A549 (cell line): ENCODE measurements at places on chromosomes 5 and 9.

- no peak for DNase-seq
Measured at GRCh38 chr9:109031241-109031640, 17.9 kb upstream of the CTNNAL1 start.

- peak; percentile 98 for DNase-seq
Measured at GRCh38 chr9:94908583-94909249, 182.2 kb downstream of the AOPEP start.

DNA sequence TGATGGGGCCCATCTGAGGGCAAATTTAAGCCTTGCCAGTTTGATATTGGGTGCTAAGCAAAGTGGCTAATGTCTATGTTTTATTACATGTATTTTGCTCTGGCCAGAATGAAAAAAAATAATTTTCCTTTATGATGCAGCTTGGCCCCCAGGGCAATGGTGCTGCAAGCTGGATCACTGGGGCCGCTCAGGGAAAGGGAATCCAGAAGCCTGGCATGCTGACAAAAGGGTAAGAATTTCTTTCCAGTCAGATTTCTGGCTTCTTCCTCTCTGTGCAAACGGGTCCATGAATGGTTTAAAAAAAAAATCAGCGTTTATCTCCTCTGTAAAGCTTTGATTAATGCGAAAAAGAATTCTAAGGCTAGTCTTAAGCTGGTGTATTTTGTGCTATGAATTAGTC lies 138.4 kb downstream of the MAPKAP1 start:
- DNase-seq = no peak

DNA sequence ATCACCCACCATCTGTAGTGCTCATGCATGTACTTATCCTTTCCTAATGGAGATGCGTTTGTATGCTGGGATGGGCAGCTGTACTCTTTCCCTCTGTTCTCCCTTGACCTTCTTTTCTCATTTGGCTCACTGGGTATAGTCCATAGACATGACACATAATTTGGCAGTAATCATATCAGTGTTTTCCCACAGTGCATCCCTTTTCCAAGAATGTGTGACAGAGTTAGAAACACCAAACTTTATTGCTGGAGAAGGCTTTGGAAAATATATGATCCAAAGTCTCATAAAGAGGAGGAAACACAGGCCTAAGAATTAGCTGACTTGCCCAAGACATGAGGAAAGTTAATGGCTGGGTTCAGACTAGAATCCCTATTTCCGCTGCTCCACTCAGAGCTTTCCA lies 1233.4 kb upstream of the DMAC1 start:
- DNase-seq = no peak

GRCh38 chr5:173823721-173824567 lies 64.2 kb upstream of the CPEB4 start:
- DNase-seq = peak; percentile 69

GRCh38 chr5:14038341-14038959 lies 94.0 kb upstream of the DNAH5 start:
- peak; percentile 69 for DNase-seq

DNA sequence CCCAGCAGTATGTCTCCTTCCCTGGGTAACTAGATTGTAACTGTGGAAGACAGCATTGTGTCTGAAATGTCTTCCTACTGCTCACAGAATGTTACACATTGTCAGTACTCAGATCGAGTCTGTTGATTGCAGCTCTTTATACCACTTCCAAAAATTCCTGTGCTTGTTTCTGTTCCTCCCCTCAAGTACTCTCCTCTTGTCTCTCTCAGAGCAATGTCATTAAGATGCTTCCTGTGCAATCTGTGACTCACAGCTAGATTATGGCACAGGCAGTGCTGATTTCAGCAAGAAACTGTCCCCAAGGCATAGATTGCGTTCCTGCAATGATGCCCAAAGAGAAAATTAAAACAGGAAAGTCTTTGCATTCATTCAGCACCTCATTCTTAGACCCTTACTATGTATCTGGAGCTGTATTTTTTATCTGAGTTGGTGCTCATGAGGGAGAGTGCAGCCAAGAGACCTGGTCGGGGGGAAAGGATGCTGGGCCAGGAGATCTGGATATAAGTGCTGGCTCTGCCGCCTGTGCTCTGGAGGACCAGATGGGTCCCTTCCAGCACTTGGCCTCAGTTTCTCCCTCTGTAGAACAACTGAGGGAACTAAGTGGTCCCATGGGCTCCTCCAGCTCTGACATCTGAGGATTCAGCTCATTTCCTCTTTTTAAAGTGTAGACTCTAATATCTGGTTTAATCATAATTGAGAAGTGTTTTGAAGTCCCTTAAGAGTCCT lies 40.8 kb upstream of the GNPDA1 start:
- peak; percentile 24 for DNase-seq

DNA sequence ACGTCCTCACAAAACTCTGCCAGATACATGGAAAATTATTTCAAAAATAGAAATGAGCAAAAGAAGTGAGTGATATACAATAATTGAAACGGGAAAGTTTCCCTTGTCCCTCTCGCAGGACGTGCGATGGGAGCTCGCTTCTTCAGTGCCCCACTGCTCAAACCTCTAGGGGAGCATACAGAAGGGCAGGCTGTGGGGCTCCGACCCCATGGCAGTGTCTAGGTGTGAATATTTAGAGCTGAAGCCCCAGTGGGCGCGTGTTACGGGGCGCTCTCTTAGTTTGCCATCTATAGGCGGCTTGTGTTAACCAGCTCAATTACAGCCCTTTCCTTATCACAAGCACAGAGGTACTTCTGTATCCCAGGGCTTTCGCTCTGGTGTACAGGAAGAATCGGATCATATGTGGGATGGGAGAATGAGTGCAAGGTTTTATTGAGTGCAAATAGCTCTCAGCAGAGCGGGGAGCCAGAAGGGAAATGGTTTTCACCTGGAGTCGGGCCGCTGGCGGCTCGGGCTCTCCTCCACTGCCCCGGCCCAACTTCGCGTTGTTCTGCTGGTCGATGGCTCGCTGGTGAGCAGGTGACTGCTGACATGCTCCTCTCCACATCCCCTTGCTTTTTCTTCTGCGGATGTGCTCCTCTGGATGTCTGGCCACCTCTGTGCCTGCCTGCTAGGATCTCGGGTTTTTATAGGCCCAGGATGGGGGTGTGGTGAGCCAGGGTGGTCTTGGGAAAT lies 334.0 kb upstream of the PTPRD start:
- DNase-seq = no peak

DNA sequence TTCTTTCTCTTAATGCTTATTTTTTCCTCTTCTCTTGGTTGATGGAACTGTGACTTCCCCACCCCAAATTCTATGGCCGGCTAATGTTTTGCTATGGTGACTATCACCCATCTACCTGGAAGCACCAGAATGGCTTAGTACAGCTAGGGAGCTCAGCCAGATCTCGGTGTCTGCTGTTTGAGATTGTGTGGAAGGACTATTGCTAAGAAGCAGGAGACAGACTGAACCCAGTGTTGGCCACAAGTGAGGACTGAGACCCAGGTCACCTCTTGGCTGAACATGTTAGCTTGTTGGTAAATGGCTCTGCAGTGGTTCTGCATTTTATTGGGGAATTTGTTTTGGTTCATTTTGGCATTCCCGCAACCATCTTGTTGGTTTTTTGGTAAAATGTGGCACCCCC lies 2.7 kb downstream of the PRRC2B start:
- no peak for DNase-seq

GRCh38 chr9:93829271-93830011 lies 125.7 kb downstream of the BARX1 start:
- DNase-seq = no peak
